Gastrocnemius medialis (tissue), 4 donors: ENCODE measurements at places on chromosomes 1 and 21.
A peak's percentile ranks its signal among the peaks of the same experiment; 100 is the strongest.

DNA sequence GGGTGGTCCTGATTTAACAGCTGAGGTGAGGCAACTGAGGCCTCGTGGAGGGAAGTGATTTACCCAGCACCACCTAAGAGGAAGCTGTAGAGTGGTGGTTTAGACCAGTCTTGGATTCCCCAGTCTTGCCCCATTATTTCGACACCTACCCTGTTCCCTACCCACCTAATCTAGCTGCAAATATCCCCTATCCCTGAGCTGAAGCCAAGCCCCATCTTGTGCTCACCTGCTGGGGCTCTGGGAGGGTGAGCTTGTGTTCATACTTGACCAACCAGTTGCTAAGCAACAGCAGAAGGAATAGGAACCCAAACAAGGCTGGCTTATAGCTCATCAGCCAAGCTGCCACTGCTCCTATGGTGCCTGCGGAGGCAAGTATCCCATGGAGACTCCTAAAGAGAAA lies 2.0 kb downstream of the TEX46 start:
- no peak for DNase-seq

DNA sequence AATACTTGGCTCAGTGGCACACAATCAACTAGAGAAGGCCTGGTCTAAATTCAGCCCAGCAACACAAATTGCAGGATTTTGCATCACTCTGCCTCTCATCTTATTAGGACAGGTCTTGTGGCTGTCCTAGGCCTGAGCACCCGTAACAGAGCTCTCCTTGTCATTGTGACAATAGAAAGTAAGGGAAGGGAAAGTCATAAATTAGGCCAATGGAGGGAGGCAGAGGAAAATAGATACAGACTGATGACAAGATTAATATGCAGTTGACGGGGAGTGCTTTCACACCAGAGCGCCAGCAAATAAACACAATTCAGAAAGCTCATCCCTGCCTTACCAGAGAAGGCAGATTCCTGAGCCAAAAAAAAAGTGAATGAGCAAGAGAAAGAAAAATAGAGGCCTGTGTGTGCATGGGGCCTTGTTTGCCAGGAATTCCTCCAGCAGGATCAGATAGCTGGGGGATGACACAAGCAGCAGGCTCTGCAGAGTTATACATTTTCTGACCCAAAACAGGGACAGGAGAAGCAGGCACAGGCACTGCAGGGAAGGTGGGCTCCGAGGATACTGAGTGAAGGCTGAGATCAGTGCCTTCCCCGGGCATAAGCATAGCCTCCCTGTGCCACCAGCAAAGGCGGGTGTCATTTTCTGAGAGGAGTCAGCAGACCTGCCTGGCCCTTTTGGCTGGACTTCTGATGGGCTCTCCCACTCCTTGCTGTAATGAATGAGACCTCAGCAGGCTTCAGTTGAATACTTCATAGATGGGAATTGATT lies 110.0 kb upstream of the SPAG17 start:
- DNase-seq, result peak; percentile 31

DNA sequence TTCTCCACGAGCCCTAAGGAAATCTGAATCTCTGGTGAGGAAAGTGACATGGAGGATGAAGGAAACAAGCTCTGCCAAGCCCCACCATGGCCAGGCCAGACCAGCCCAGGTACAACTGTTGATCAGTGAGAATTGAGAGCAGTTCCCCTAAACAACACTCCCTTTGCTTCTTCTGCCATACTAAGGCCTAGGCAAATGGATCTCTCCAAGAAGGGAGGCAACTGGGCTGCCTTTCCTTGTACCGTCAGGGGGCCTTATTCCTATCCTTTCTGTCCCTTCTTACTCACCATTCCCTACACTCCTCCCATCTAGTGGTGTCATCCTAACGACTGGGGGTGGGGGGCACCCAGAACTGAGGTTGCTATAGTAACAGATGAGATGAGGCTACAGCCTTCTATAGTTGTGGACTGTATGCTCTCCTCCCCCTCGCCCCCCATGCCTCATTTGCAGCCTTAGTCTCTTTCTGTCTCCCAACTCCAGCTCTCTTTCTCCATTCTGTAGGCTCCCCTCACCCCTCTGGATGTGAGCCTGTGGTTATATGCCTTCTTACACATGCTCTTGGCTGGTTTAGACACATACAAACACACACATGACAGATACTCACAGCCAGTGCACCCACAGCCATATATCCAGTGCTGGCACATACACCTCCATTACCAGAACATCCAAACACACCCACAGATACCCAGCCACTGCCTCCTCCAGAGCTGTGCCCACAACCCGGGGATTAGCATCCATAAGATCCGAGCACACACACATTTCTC lies 3.6 kb downstream of the PEA15 start:
- DNase-seq, result no peak

DNA sequence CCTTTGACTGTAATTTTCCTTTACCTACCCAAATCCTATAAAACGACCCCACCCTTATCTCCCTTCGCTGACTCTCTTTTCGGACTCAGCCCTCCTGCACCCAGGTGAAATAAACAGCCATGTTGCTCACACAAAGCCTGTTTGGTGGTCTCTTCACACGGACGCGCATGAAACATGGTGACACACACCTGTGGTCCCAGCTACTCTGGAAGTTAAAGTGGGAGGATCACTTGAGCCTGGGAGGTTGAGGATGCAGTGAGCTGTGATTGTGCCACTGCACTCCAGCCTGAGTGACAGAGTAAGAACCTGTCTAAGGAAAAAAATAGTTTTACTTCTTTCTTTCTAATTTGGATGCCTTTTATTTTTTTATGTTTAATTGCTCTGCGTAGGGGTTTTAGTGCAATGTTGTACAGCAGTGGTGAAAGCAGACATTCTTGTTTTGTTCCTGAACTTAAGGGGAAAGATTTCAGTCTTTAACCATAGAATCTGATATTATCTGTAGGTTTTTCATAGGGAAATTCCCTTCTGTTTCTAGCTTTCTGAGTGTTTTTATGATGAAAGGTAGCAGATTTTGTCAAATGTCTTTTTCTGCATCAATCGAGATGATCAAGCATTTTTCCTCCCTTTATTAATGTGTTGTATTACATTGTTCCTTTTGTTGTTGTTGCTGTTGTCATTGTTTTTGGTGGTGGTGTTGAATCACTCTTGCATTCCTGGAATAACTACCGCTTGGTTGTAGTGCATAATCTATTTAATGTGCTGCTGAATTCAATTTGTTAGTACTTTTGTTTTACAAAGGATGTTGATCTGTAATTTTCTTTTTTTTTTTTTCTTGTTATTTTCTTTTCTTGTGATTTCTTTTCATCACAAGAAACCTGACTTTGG lies 497.4 kb downstream of the DISC1 start:
- DNase-seq, result no peak

DNA sequence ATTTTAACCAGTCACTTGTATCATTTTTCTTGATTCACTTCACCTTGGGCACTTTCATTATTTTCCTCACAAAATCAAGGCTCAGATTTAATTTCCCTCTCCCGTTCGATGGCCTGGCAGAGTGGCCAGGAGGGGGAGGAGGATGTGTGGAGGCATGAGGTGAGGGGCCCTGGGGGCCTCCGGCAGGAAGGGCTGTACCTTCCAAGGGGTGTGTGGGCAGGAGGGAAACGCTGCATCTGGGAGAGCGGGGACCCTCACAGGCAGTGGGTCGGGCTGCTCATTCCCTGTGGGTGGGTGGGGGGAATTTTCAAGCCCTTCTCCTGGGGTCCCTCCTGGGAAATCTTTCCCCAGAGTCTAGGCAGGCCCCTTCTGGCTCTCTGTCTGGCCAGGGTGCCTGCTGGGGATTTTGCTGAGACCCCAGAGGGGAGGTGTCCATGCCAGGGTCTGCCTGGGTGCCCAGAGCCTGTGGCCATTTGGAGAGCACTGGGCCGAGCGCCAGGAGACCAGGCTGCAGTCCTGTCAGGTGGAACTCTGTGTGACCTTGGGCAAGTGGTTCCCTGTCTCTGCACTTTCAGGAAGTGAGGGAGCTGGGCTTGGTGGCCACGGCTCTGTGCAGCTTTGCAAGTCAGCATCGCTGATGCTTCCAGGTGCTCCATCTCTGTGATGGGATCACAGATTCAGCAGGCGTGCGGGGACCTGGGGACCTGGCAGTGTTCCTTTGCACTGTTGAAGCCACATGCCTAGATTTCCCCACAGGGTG lies 81.9 kb upstream of the C1orf174 start:
- no peak for DNase-seq

- DNase-seq, result no peak
Measured at GRCh38 chr1:97084546-97084945, 363.0 kb downstream of the PTBP2 start.

GRCh38 chr1:222844411-222844779 lies 29.6 kb downstream of the DISP1 start:
- no peak for DNase-seq

DNA sequence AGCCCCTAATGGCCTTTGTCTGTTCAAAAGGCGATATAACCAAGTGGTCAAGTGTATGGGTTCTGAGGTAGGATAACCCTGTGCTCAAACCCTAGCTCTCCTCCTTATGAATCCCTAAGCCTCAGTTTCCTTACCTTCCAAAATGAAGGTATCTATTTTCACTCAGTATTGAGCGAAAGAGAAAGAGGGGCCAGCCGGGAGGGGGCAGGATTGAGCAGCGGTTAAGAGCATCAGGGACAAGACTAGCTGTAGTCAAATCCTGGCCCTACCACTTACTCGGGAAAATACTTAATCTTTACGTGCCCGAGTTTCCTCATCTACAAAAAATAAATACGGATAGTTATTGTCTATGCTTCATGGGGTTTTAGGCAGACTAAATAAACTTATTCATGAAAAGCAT lies 25.7 kb downstream of the LY9 start:
- no peak for DNase-seq

- no peak for DNase-seq
Measured at GRCh38 chr1:195618287-195618686, 990.0 kb downstream of the KCNT2 start.

DNA sequence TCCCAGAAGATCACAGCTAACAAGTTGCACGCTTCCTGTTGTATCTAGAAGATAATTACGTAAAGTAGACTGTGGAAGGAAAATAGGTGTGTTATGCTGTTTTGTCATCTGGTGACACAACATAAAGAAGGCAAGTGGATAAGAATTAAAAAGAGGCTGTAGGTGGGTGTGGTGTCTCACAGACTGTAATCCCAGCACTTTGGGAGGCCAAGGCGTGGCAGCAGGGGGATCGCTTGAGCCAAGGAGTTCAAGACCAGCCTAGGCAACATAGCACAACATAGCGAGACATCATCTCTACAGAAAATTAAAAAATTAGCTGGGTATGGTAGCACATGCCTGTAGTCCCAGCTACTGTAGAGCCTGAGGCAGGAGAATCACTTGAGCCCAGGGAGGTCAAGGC lies 17.9 kb upstream of the ZNF281 start:
- DNase-seq, result no peak

- no peak for DNase-seq
Measured at GRCh38 chr1:91768786-91769725, 116.9 kb downstream of the TGFBR3 start.

- no peak for DNase-seq
Measured at GRCh38 chr1:94612525-94613204, 71.1 kb upstream of the F3 start.

DNA sequence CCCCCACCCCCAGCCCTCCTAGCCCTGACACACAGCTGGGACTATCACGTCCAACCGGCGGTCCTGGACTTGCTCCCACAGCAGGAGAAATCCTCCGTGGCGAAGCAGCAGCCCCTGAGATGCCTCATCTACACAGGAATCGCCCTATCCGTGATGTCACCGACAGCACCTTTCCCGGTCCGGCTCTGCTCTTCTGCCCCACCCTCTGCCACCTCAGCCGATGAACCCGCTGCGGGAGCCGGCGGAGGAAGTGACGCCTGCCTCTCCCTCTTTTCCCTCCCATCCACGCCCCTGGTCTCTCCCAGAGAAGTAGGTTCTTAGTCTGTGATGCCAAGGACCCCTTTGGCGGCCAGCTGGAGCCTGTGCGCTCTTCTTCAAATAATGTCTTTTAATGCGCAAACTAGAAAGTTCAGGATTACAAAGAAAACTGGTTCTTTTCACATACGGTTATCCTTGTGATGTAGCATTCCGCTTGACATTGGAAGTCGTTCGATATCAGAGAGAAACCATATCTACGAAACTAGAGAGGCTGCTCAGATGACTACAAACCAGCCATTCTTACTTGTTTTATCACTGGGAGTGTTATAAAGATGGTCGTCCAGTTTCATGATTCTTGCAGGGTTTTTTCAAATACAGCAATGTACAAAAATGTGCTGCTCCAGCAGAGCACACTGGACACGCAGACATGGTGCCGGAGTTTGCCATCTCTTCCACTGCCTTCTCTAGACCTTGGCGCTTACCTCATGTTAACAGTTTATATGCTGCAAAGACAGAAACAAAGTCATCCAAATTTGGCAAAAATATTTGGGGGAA lies 120.3 kb downstream of the PPIAL4G start:
- DNase-seq, result no peak

DNA sequence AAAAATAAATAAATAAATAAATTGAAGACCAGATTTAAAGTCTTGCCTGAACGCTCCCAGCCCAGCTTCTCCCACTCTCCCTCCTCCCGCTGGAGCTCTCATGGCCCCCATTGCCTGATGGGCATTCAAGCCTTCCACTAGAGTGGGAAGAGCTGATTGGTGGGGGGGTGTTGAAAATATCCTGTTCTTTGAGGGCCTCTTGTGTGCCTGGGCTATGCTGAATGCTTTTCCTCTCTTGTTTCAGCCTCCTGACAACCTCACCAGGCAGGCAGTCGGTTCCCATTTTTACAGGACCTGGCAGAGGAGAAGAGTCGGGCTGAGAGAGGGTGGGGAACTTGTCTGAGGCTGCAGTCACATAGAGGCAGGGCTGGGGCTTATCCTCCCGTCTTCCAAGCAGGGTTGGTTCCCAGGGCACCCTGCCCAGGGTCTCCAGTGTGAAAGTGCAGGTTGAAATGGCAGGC lies 59.2 kb upstream of the SSBP3 start:
- no peak for DNase-seq

GRCh38 chr1:48704736-48705135 lies 72.0 kb downstream of the BEND5 start:
- no peak for DNase-seq

DNA sequence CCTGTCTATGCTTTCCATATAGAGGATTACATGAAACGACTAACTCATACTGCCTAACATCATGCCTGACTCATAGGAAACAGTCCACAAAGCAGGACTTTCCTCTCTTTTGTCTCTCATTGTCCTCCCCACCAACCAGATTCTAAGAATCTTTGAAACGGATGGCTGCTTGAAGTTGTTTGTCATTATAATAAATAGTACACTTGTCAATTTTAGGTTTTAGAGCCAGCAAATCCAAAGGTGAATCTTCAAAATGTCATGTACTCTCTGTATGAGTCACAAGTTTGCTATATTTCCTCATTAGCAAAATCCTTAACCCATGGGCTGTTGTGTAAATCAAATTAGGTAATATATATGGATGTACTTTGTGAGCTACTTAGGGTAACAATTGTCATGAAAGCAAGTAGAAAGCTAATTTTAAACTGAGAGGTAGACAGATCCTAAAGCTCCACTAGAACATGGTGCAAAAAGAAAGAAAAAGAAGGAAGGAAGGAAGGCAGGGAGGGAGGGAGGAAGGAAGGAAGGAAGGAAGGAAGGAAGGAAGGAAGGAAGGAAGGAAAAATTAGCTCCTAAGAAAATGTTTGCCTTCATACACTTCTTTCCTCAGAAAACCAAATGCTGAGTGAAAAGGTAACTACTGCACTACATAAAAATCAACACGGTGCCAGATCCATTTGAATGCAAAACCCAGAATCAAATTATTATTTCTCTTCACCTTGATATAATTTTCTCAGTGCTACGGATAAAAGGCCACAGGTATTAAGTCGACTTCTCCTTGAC lies 129.5 kb upstream of the PRMT6 start:
- DNase-seq, result no peak

- DNase-seq, result no peak
Measured at GRCh38 chr21:44579833-44580144, 615 bp downstream of the KRTAP10-5 start.

GRCh38 chr1:76865696-76866286 lies 1.5 kb upstream of the ST6GALNAC5 start:
- DNase-seq, result no peak
